ENCODE measurements at places on chromosomes 2 and 18.
A peak's percentile ranks its signal among the peaks of the same experiment; 100 is the strongest.

GRCh38 chr2:240455647-240456446 is 20.4 kb downstream of the GPC1 start:
- DNase-seq, result no peak

- DNase-seq, result no peak
Observed at GRCh38 chr2:7468955-7469354, 551.7 kb downstream of the RNF144A start.

DNA sequence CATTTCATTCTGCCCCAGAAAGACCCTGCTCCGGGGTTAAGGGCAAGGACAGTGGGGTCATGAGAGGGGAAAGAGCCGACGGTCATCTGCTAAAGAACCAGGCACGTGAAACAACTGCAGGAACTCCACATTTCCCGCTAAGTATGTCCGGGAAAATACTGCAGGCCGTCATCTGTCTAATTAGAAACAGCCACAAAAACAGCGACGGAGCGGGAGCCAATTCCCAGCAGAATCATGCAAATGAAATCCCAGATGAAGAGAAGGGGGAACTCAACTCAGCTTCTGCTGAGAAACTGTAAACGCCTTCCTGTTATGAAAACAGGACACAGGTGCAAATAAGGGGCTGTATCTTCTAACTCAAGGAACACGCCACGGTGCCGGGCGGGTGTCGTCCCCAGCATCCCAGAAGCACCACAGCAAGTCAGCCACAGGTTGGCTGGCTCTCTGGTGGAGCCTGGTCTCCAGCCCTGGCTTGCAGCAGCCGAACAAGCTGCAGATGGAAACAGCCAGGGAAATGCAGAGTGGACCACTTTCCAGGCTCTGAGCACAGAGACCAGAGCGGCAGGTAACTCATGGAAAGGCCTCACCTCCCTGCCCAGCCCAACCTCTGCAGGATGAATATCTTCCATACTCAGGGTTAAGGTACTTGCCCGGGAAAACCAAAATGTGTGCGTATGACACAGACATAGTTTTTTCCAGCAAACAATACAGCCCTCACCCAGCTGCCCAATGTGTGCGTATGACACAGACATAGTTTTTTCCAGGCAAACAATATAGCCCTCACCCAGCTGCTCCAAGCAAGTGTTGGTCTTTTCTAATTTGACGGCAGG is 28.9 kb downstream of the PXDN start:
- DNase-seq, result no peak

- DNase-seq, result no peak
Observed at GRCh38 chr2:208415897-208416296, 9.3 kb downstream of the PTH2R start.

- no peak for DNase-seq
Observed at GRCh38 chr2:174449033-174449432, 37.8 kb downstream of the GPR155 start.

DNA sequence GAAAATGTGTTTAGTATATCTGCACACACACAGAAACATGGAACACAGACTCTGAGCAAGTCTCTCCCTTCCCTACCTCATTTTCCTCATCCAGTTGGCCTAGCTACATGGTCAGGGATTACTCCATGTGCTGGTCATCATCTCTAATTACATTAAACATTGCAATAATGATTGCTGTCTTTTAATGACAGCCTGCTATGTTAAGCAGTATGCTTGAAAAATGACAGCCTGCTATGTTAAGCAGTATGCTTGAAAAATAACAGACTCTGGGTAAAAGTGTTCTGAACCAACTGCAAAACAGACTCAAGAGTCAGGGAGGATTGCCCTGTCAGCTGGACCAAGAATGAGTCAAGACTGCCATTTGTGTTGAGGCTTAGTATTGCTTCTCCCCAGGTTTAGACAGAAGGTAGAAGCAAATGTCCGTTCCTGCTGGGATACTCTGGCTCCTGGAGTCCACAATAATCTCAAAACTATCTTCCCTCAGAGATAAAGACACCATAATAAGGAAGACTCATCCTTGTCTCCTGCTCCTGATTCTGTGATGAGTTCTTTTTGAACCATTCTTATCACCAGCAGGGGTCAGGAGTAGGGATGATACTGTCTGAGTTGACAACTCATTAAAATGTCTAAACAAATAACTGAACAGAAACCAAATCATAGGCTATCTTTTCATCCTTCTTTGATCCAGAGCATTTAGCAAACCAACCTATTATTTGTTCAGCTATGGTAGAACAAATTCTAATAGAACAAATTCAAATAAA is 57.7 kb downstream of the CCDC93 start:
- no peak for DNase-seq

GRCh38 chr2:11419781-11420180 is 46.2 kb downstream of the E2F6 start:
- no peak for DNase-seq

- no peak for DNase-seq
Observed at GRCh38 chr18:61435064-61435652, 101.9 kb downstream of the CDH20 start.

DNA sequence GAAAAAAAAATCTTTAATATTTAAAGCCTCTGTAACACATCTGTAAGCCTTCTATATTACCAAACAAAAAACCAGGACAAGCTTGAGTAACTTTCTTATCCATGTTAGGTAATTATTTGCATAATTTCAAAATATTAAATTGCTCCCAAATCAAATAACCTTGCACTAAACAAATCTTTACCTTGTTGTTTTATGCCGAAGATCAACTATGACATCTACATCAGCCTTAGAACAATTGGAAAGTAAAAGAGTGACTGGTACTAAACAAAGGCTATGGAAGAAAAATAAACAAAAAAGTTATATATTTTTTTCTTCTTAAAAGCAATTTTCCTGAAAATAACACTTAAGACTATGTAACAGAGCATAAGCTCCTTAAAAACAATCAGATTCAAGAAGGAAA is 71.2 kb upstream of the SLC25A52 start:
- DNase-seq, result no peak

- no peak for DNase-seq
Observed at GRCh38 chr18:61820882-61821281, 71.9 kb downstream of the RNF152 start.

DNA sequence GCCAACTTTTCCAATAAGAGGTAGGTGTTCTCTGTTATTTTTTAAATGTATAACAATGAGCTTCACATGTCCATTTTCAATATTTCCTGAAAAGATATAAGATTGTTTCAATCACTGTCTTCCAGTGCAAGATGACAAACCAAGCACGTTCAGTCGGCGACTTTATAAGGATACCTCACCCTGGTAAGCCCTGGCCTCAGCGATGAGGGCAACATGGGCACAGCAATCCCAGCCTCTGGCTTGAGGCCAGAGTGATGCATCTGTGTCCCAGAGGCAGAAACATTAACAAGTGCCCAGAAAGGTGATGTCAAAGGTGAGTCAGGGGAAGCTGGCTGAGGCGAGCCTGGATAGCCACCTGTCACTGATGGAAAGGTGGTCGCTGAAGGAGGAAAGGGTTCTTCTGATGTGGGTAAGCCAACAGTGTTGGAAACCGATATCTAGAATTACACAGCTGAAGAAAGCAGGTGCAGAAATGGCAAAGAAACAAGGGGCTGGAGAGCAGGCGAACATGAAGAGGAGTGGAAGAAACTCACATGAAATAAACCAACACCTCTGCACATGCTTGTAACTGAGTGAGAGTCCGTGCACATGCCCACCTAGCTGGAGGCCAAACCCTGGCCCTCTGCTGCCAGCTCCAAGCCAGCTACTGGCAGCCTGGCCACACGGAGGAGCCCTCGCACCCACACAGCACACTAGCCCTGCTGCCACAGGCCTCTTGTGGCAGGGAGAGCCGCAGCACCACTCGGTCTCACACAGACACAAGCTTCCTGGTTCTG is 65.5 kb downstream of the FBXO15 start:
- DNase-seq, result peak; percentile 44

DNA sequence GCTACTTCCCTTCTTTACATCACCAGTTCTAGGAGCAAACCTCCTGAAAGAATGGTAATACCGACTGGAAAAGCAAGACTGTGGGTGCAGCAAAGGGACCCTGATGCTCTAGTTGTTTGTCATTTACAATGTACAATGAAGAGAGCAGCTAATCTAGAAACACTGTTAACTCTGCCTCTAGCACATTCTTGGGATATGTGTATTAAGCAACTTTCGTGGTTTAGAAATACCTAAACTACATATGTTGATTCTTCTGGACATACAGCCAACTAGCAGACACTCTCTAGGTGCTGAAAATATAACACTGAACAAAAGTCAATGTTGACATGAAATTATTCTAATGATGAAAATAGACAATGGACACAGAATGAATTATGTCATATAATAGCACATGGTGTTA is 440.3 kb upstream of the MC4R start:
- DNase-seq, result no peak

GRCh38 chr2:127589358-127589757 is 53.9 kb downstream of the MYO7B start:
- no peak for DNase-seq

GRCh38 chr2:152278526-152278925 is 56.4 kb upstream of the FMNL2 start:
- no peak for DNase-seq

GRCh38 chr2:134443814-134444480 is 190.1 kb downstream of the MGAT5 start:
- no peak for DNase-seq

DNA sequence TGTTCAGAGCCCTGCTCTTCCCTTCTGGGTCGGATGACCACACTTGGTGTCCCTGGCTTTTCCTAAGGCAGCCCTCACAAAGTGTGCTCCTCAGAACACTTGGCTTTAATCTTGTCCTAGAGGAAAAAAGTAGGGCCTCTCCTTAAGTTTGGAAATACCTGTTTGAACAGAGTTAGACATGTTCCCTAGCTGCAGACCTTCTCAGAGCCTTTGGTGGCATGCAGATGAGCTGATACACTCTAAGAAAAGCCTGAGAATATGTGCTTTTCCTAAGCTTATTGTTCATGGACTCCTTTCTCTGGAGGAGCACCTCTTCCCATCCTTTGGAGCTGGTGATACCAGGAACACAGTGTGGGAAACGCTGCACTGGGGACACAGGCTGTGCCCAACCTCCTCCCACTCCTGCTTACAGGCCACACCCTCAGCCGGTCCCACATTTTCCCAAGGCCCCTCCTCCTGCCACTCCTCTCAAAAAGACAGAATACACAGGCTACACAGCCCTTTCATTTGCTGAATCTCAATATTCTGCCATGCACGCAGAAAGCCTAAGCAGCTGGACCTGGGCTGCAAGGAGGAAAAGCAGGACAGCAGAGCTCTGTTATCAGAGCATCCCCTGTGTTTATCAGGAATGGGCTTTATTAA is 443.6 kb downstream of the NBAS start:
- no peak for DNase-seq

DNA sequence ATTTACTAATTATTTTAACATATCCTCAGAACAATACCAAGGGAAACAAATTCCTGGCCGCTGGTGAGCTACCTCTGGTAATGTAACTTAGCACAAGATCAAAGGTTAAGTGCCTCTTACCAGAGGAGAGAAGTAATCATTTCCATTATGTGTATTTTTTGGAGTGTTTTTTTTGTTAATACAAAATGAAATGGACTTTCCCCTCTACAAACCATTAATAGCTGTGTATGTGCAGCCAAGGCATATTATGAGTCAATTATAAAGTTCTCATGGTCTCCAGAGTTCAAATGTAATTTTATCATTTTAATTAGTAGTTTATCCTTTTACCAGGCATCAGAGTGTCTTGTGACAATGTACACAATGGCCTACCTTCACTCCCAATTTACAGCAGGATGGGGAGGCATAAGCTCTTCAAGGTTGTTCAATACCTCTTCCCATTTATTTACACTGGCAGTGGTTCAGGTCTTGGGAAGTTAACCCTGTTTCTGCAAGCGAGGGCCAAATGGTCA is 242.2 kb downstream of the TGIF1 start:
- no peak for DNase-seq

DNA sequence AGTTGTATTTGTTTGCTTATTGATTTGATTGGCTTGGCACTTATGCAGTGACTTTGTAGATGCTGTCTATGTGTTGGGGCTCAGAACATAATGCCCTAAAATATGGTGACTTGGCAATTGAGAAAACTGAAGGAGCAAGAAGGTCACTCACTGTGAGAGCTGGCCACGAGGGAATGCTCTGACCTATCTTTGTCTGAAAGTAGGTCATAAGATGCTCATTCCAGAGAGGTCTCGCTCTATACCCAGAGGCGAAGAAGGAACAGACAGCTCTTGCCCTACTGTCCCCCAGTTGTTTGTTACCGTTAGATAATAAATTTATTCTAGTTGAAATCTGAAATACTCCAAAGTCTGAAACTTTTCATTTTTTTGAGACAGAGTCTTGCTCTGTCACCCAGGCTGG is 158.5 kb downstream of the TGIF1 start:
- DNase-seq, result no peak

- DNase-seq, result no peak
Observed at GRCh38 chr2:46954951-46955571, 39.5 kb upstream of the MCFD2 start.

DNA sequence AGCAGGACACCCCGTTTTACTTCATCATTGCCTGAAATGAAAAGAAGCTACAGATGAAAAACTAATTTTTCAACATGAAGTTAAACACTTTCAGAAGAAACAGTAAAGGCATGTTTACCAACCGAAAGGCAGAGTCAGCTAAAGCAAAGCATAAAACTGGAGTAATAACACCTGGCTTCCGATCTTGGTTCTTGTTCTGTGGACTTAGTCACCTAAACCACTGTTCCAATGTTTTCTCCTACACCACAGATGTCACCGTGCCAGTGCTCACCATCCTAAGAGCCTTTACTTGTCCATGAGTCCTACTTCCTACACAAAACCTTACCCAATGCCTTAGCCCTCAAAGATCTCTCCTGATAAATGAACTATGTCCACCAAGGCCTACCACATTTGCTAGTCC is 13.5 kb downstream of the MCM6 start:
- DNase-seq, result no peak

DNA sequence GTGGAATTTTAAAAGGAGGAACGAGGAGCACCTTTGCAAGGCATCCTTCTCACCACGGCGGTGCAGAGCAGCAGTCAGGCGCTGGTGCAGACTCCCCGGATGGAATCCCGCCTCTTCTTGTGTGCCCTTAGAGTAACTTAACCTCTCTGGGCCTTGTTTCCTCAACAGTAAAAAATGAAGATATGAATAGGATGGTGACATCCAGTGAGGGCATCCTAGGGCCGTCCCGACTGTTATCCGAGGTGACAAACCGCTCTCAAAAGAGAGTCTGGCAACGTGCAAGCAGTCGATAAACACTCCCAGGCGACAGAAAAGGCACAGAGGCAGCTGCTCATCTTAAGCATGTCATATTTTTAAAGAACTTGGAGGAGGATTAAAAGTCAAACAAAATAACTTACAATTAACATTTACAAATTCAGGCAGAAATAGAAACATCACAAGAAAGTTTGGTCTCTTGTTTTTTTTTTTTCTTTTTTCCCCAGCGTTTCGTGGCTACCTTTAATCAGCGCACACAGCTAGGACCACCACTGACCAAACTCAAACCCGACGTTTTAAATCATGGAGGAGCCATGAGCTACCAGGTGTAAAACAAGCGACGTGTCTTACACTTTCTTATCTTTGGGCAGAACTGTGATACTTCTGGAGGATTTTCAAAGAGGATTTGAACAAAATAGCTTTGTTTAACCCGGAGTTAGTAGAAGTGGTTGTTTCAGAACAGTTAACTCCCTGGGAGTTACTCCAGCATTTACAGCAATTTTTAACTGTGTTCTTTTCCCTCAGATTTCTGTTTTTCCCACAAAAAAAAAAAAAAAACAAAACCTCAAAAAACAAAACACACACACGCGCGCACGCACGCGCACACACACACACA is 2.1 kb downstream of the MBP start:
- DNase-seq, result no peak

All from nucleus accumbens (tissue), 56 donors.